ENCODE measurements at places on chromosomes 3 and 15.

DNA sequence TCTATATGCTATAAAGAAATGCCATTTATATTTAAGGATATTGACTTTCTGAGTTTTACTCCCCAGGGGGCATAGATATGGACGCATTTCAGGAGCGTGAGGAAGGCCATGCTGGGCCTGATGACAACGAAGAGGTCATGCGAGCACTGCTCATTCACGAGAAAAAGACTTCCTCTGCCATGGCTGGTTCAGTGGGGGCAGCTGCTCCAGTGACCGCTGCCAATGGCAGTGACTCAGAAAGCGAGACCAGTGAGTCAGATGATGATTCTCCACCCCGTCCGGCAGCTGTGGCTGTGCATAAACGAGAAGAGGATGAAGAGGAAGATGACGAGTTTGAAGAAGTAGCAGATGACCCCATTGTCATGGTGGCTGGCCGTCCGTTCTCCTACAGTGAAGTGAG is 38.4 kb downstream of the GTF2E1 start:
- DNase-seq, result peak; percentile 90

DNA sequence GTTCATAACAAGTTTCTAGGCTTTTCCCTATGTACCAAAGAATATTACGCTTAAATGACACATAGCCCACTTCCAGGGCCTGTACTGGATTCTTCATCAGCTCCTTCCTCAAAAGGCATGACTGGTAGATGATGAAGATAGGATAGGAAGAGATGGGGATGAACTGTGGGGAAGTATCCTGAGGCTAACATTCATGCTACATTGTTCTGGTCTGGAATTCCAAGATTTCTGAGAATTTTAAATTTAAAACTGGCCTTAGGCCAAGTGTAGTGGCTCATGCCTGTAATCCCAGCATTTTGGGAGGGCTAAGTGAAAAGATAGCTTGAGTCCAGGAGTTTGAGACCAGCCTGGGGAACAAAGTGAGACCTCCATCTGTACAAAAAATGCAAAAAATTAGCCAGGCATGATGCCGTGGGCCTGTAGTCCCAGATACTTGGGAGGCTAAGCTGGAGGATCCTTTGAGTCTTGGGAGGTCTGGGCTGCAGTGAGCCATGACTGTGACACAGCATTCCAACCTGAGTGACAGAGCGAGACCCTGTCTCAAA is 160.1 kb upstream of the PLAAT1 start:
- DNase-seq, result no peak

DNA sequence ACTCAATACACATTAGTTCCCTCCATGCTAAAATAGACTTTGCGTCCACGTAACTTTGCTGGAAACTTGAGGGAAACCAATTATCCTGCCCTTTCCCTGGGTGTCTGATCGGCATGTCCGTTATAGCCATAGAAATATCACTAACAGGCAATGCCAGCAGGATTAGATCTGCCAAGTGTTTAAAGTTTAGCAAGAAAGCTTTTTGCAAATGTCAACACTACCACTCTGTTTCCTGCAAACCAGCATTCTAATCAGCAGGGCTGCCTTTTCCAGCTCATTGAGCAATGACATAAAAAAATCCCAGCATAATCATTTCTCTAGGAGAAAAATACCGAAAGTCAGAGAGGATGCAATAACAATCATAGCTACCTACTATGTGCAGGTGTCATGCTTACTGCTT is 60.9 kb downstream of the NOX5 start:
- DNase-seq, result no peak

GRCh38 chr15:98966091-98966787 is 41.4 kb downstream of the PGPEP1L start:
- DNase-seq, result no peak

DNA sequence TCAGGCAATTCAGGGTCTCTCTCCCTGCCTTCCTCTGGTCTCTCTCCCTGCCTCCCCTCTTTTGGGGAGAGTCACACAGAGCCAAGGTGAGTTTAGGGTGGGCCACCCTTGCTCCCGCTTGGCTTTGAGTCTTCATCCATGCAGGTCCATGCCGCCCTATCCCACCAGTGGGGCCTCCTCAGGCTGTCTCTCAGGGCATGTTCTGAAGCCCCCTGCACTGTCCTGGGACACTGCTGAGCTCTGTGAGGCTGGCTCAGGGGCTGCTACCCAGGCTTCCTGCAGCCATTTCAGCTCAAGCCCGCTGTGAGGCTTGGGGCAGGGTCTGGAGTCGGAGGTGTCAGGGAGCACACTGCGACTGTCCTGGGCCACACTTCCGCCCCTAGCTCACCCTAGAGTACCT is 203.1 kb downstream of the SSR3 start:
- DNase-seq, result no peak
